NCI-H1436 treated with DMSO at 0.1 percent for 48 hours (cell line): ENCODE measurements at places on chromosomes 1 and 21.

- no peak for DNase-seq
Observed at GRCh38 chr1:15693371-15693770, 9.3 kb downstream of the PLEKHM2 start.

DNA sequence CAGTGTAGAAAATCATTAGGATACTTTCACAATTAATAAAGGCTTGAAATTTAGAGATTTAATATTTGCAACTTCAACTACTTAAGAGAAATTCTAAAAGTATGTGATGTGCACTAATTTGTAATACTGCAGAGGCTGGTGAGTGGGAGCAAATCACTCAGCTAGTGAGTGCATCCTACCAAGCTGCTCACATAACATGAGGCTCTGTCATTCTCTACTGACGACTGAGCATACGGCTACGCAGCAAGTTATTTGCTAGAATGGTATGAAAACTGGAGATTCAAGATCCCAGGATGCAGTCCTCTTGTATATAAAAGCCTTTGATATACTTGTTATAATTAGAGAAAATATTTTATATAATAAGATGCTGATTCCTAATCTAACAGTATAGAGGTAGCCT lies 90.1 kb downstream of the ATP1B1 start:
- DNase-seq: no peak

- no peak for DNase-seq
Observed at GRCh38 chr1:95723346-95723745, 489.3 kb downstream of the RWDD3 start.

DNA sequence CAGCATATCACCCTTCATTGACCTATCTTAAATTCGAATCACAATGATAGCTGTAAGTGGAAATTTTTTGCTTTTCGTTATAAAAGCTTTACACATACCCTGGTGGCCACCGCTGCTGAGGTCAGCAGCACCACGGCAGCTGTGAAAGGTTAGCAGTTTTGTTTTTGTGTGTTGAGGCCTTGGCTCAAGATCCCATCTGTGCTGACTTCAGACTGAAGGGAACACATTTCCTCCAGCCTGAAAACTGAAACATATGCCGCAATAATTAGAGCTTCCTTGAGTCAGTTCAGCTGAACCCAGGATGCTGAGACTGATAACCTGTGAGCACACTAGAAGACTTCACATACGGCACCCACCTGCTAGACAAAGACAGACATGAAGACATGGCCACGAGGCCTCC lies 103.0 kb downstream of the SMYD3 start:
- DNase-seq: no peak

DNA sequence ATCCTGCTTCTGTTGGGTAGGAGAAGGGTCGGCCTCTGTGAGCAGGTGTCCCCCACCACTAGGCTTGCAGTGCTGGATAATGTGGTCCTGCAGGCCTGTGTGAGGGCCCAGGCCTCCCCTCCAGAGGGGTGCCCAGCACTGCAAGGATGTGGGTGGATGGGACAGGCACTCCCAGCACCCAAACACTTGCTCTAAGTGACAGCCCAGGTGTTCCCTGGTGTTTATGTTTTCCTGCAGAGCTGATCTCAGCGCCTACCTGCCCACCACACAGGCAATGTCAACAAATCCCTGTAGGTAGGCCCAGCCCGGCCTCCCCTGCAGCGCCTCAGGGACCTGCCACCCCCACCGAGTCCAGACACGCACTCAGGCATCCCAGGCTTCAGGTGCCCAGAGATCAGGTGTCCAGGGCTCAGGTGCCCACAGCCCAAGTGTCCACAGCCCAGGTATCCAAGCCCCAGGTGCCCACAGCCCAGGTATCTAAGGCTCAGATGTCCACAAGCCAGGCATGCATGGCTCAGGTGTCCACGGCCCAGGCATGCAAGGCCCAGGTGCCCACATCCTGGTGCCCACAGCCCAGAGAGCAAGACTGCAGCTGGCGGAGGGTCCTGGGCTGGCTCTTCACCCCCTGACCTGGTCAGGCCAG lies 59.2 kb downstream of the WNT9A start:
- DNase-seq: no peak

- DNase-seq: no peak
Observed at GRCh38 chr1:83113652-83114051, 885.3 kb downstream of the TTLL7 start.

GRCh38 chr1:117232531-117232930 lies 21.8 kb upstream of the VTCN1 start:
- no peak for DNase-seq

DNA sequence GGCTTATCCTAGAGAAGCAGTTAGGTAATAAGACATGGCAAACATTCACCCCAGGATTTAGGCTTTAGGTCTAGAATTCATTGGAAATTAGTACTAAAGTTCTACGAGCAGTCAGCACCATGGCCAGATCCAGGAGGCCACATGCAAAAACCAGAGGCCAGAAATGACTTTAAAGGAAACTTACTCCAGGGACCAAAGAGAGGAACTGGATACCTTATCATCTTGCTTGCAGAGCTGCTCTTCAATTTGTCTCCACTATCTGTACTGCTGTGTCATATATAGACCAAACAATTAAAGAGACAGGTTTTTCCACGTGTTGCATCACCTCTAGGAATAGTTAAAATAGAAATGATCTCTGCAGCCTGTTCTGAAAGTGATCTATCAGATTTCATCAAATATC lies 127.8 kb downstream of the LMX1A start:
- no peak for DNase-seq

DNA sequence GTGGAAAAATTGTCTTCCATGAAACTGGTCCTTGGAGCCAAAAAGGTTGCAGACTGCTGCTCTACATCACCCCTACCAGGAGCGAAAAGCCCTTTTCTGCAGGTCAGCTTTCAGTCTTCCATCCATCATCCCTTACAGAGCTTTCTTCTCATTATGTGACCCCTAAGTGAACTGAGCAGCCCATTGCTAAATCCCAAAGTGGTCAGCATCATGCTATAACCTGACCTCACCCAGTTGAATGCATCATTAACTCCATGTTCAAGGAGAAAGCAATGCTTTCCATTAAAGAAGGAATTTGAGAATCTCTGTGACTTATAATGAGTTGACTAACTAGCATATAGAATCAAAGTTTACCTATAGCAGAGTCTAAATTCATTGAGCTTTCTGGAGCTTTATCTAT lies 10.4 kb upstream of the IL24 start:
- no peak for DNase-seq

DNA sequence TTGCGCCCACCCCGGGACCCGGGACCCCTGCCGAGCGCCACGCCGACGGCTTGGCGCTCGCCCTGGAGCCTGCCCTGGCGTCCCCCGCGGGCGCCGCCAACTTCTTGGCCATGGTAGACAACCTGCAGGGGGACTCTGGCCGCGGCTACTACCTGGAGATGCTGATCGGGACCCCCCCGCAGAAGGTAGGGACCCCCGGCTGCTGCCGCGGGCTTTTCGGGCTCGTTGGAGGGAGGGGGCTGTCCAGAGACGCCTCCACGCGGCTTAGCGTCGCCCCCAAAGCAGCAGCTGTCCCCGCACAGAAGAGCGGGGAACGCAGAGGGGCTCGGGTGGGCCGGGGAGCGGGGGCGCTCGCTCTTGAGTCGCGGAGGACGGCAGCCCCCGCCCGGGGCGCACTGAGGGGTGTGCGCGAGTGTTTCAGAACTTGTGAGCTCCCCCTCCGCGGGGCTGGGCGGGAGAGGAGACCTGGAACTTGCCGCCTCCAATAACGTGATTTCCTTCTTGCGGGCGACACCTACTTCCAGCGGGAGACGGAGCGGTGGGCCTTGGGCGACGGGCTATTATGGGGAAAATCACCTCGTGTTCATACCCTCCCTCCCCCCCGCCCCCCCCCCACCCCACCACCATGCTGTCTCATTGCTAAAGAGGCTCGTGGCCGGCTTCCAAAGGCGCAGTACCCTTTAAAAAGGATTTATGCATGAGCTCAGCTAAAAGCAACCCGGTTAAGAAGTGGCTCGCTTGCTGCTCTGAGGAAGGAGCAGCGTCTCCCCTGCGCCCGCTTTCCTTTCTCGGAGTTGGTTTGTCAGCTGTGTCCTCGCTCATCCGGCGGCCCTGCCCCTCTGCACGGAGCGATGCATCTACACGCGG lies 664 bp downstream of the BACE2 start:
- no peak for DNase-seq

DNA sequence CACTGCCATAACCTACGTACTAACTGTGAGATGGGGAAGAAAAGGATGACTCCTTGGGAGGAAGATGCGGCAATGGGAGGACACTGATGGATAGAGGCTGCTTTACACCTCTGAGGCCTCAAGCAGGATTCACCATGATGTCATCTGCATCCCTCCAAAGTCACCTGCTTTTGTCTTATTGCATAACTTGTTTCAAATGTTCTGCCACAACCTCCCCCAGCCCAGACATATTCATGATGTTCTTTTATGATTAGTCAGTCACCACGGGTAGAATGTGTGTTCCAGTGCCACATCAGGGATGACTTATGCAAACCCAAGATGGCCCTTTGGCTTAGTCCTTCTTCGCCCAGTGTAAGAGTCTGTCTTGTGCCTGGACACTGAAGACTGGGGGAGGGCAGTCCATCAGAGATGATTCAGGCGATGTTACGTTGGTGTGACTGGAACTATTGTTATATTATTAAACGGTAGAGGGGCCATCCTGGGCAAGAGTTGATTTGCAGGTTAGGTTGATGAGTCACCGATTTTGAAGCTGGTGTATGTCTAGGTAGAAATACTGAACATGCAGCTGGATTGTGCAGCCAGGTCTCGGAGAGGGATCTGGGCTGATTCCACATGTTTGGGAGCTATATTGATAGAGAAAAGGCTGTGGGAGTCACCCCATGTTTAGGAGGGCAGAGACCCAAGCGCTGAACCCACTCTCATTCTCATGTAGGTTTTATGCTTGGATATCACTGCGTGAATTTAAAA lies 32.6 kb downstream of the RYR2 start:
- DNase-seq: no peak

DNA sequence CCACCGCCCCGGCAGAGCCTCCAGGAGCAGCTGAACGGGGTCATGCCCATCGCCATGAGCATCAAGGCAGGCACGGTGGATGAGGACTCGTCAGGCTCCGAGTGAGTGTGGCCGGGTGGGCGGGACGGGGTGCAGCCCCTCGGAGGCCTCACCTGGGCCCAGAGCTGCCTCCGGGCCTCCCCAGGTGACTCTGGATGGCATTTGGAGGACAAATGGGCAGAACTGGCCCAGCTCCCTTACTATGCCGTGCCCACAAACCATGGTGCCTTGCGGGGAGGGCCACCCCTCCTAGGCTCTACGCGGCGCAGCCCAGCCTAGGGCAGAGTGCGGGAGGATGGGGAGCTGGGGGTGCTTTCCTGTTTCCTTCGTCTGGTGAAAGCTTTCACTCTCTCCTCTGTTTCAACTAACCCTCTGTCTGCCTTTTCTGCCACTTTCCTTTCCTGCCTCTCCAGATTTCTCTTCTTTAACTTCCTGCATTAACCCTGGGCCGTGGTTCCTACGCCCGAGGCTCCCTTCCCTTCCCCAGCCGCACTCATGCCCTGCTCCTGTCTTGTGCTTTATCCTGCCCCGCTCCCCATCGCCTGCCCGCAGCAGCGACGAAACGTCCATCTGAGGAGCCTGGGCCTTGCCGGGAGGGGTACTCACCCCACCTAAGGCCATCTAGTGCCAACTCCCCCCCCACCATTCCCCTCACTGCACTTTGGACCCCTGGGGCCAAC lies 9.2 kb downstream of the PSRC1 start:
- no peak for DNase-seq

GRCh38 chr1:219476116-219476515 lies 136.8 kb downstream of the ZC3H11B start:
- DNase-seq: no peak

DNA sequence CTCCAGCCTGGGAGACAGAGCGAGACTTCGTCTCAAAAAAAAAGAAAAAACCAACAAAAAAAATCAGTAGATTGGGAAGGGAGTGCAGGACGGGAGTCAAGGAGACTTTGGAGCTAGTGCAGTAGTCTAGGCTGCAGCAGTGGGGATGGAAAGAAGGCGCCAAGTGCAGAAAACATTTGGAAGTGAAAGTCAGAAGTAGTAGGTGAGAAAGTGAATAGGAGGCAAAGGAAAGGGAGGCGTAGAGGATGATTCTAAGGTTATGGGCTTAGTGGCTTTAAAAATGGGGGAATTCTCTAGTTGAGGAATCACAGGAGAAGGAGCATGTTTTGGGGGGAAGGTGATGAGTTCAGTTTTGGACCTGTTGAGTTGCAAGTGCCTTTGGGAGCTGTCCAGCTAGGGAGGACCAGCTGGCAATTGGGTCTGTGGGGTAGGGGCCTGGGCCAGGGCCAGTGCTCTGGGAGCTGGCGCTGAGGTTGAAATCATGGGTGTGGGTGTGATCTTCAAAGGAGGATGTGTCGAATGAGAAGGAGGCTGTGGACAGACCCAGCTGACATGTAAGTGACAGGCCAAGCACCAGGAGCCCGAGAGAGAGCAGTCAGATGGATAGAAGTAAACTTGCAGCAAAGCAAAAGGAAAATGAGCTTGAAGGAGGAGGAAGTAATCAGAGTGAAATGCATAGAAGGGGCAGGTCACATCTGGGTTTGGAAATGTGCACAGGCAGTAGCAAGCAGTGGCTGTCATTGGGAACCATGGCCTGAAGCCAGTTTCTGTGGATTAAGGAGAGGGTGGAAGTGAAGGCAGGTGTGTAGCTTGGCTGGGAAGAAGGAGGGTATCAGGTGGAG lies 15.8 kb downstream of the TMCC2 start:
- no peak for DNase-seq
